Islet precursor cell (in vitro differentiated cells): ENCODE measurements at places on chromosomes 2 and 18.
A peak's percentile ranks its signal among the peaks of the same experiment; 100 is the strongest.

DNA sequence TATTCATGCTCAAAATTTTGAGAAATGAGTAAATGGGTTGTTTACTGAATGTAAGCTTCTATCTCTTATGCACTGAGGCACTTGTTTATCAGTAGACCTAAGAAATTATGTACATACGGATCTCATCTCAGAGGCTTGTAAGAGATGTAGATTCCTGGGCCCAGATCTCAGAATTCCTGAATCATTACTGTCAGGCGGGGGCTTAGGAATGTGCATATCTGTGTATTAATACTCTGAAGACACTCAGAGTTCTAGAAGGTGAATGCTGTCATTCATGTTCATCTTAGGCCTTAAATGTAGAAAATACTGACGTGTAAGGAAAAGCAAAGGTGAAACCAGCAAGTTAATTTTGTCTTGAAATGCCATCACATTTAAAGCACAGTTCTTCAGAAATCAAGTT, 169.6 kb downstream of the FMNL2 start:
- DNase-seq: no peak

GRCh38 chr2:148814143-148814859, 60.7 kb upstream of the KIF5C start:
- DNase-seq: no peak

- no peak for DNase-seq
These were observed 272.3 kb upstream of the EPHA4 start for GRCh38 chr2:221844212-221845020.

GRCh38 chr2:189485146-189485545, 43.9 kb downstream of the WDR75 start:
- DNase-seq: no peak

DNA sequence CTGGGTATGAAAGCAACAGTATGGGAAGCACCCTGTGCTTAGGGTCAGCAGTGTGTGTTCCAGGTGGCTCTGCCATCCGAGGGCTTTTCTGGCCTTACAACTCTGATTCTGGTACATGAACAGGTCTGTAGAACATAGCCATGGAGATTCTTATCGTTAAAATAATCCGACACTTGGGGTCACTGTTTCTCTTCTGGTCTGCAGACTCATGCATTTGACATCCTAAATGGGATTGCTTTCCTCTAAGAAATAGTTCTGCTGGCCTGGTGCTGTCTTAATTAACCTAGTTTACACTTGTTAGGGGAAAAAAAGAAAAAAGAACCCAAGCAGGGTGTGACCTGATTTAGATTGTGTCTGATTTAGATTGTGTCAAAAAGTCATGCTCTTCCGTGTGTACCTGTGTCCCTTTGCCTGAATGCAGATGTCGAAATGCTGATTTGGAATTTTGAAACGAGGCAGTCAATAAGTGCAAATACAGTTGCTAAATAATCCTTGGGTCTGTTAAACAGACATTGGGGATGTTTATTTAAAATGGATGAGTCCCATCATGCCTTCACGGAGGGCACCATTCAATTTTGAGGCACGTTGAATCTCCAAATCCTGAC, 59.6 kb downstream of the TRPM8 start:
- peak; percentile 59 for DNase-seq

DNA sequence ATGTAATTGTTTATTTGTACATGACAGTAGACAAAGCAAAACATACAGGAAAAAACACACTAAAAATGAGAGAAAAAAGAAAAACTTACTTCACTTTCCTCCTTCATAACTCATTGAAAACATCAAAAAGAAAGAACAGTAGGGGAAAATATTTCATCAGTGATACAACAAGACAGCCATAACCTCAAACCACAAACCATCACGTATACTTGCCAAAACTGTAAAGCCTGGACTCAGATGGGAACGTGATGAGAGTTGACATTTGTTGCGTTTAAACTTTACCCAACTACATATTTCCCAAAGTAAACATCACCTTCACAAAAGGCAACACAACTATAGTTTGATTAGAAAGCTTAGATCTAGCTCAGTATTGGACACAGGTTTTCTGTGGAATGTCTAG, 278.2 kb upstream of the COL3A1 start:
- no peak for DNase-seq

DNA sequence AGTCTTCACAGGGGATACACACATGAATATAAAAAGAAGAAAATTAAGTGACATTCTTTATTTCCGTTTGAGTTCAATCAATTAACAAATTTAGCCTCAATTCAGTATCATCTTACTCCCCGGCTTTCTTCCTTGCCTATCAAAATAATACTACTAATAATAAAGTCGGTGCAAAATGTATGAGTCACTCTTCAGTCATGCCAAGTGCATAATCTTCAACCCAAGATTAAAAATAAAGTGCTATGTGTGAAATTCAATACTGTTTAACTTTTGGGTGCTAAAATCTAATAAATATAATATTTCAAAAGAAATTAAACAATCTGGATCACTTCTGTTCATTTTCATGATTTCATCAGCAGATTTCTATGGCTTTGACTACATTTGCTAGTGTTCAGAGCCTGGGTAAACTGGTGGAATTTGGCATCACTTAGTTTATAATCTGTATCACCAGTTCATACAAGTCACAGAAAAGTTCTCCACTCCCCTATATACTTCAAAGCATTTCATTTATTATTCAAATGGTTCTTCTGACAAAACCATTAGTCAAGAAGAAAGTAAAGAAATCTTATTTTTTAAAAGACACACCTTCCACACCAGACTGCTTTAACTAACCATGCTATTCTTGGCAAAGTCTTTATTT, 183.6 kb downstream of the THADA start:
- DNase-seq: no peak
